ENCODE measurements at places on chromosomes 12 and 14.

DNA sequence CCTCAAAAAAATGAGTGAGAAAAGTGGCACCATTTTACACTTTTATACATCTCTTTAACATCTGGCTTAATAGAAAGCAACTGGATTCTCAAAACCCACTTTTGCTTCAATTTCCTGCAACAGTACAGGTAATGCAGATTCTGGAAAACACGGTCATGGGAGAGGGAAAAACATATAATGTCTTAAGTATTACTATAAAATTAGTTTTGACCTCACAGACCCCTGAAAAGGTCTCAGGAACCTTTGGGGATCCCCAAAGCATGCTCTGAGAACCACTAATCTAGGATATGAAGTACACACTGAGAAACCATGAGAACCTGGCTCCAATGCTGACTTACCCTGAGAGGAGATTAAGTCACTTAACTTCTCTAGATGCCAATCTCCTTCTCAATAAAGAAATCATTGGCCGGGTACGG lies 64.7 kb downstream of the PPP2R5E start:
- no peak for DNase-seq

DNA sequence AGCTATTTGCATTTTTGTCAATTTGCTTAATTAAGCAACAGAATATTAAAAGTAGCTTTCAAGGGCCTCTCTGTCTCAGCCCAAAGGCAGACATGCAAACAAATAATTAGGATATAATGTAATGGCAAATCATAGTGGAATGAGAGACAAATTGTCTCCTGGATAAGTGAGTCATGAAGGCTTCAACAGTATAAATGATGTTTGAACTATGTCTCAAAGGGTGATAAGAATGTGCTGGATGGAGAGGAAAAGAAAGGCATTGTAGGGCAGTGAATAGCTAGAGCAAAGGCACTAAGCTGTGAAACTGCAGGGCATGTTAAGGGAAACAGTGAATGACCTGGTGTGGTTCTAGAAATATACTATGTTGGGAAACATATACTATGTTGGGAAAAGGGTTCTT lies 53.5 kb upstream of the PPP1R12A start:
- no peak for DNase-seq

DNA sequence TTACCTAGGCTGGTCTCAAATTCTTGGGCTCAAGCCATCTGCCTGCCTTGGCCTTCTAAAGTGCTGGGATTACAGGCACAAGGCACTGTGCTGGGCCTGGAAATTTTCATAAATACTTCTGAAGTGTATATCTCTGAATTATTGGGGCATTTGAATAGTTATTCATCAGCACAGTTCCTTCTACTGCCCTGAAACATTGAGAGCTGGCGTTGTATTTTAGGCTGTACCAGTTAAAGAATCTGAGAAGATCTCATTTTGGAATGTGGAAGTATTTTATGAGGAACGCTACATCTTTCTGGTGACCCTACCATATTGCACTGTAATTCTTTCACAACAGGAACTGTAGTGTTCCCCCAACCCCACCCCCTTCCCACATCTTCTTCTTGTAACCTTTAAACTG lies 349.0 kb upstream of the RGS6 start:
- no peak for DNase-seq

DNA sequence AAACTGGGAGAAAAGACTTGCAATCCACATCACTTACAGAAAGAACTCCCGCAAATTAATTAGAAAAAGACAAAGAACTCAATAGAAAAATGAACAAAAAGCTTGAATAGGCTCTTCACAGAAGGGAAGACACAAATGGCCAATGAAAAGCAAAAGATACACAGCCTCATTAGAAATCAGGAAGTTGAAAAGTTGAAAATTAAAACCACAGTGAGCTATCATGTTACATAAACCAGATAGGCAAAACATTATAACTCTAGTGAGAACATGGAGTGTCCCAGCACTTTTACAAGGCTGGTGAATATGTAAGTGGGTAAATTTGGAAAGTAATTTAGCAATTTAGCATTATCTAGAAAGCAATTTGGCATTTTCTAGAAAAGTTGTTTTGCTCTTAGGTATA lies 158.4 kb upstream of the RASSF8 start:
- DNase-seq: no peak

DNA sequence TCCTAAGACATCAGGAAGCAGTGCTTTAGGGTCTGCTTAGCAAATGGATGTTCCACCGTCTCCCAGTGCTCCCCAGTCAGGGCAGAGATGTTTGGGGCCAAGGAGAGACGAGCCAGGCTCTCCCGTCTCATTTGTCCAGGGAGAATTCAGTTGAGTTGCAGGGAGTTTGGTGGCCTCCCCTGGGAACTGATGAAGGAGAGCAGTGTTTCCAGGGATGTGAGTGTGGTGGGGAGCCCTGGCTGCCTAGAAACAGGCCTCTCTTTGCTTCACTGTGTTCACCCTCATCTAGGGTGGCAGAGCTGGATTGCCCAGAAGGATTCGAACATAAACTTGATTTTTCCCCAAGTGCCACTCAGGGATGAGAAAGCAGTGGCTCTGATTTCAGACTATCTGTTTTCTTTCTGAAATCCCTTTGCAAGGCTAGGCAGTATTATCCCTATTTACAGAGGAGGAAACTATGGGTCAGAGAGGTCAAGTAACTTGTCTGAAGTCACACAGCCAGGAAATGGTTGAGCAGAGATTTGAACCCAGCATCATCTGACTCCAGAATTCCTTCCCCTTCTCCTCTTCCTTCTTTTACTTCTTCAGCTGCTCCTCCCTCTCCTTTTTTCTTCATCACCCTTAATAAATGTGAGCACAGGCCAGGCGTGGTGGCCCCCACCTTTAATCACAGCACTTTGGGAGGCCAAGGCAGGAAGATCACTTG lies 6.6 kb downstream of the TPCN1 start:
- no peak for DNase-seq

GRCh38 chr14:92649934-92650545 lies 98.4 kb downstream of the LGMN start:
- no peak for DNase-seq

DNA sequence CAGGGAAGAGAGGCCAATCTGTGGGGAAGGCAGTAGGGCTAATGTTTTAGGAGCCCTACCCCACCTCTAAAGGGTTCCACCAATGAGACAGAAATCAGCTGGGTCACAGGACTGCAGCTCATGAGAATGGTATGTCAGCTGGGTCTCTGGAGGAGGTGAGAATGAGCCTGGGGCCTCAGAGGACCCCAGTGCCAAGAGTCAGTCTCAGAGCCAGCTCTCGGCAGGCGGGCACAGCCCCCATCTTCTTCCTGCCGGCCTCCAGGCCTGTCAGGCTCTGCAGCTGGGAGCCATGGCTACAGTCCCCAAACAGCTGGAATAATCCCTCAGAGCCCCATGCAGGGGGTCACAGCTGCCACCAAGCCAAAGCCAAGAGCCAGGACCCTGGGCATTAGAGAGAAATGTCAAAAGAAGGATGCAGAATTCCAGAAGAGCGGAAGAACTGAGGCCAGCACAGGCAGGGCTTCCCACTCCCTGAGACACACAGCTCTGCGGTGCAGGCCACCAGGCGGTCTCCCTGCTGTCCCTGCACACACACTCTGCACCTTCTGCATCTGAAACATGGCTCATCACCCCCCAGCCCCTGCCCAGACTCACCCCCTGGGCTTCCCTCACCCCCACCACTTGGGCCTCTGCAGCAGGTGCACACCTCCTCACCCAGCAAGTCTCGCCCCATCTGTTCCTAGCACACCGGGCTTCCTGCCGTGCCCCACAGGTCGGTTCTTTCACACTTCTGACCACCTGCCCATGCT lies 26.0 kb downstream of the ITPK1 start:
- no peak for DNase-seq

GRCh38 chr14:56813143-56813551 lies 2.9 kb upstream of the OTX2 start:
- DNase-seq: no peak

DNA sequence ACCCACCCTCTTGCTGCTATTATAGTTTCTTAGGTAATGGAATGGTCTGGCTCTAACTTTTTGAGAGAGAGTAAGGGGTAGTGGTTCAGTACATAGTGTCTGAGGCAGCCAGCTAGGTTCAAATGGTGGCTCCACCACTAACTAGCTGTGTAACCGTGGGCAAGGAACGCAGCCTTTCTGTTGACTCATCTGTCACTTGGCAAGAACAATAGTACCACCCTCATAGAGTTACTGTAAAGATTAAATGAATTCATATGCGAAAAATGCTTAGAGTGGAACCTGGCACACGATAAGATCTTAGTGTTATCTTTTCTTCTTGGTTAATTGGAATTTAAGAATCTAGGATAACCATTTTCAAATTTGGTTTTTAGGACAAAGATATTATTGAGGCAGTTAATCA lies 14.0 kb downstream of the CCDC62 start:
- DNase-seq: no peak

- no peak for DNase-seq
Observed at GRCh38 chr12:105587237-105587636, 256.7 kb downstream of the C12orf75 start.

GRCh38 chr12:6183689-6184428 lies 16.3 kb upstream of the CD9 start:
- no peak for DNase-seq

- no peak for DNase-seq
Observed at GRCh38 chr14:41960281-41960680, 353.6 kb downstream of the LRFN5 start.

DNA sequence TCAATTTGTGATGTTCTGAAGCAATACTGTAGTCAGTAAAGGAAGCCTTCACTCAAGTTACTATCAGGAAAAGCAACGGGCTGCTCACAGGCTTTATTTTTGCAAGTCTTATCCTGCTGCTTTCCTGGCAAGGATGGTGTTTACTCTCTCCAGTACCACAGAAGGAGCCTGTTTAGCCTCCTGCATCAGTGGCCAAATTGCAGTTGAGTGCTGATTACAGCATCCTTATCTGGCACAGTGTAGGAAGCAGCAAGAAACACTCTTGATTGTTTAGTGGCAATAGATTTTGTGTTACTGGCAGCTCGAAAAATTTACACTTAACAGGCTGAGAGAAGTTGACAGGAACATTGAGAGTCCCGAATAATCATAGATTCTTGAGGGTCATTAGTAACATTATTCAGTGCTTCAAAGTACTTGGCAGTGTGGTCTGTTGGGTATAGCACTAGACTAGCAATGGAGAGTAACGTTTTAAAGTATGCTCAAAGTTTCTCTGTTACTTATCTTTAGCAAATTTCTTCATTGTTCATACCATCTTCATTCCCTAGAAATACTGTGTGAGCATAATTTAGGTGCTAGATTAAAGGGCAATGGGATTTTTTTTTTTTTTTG lies 11.7 kb downstream of the TULP3 start:
- DNase-seq: no peak

DNA sequence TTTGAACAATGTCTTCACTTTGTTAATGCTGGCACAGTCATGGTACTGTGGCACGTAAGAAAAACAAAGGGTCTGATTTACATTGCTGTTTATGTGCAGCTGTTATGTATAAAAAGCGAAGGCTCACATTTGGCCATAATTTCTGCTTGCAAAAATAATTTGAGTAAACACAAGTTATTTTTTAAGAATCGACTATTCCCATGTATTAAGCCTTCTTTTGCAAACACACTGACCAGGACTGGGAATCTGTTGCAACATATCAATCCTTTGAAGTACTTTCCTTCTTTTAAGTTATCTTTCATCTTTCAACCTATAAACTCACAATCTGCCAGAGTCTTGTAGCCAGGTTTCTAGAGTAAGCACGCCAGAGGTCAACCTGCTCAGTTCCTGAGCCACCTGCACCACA lies 145.4 kb upstream of the BMP4 start:
- no peak for DNase-seq

DNA sequence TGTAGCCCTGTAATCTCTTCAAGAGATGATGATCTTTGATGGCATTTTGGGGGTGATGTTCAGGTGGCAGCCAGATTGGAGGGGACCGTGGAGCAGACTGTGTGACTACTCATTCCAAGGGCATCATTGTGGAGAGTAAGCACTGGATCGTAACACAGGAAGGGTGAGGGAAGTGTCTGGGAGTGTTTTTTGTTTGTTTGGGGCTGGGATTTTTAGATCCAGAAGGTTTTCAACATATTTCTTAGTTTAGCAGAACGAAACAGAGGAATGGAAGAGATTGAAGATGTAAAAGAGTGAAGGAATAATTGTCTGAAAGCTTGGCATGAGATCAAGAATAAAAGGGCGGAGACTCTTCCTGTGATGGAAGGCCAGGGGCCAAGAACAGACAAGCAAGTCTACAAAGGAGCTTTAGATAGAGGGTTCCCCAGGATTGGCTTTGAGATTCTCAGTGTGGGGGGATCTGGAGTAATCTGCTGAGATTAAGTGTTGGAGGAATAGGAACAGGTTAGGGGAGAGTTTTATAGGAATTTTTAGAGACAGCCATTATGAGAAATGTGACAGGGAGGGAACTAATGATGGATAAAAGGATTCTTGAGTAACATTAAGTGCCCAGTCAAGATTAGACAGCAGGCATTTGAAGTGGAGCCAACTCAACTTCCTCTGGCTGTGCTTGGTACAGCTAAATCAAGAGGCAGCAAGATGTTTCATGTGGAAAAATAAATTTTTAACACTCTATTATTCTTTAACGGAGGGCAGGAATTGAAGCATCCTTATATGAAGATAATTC lies 79.7 kb upstream of the REP15 start:
- DNase-seq: no peak

- no peak for DNase-seq
Observed at GRCh38 chr14:93007225-93007997, 84.5 kb downstream of the CHGA start.

- DNase-seq: no peak
Observed at GRCh38 chr14:65599375-65599774, 186.8 kb downstream of the FUT8 start.
